SK-N-SH treated with all-trans-retinoic acid at 6 μM for 48 hours (cell line): ENCODE measurements at places on chromosomes 6 and 20.

DNA sequence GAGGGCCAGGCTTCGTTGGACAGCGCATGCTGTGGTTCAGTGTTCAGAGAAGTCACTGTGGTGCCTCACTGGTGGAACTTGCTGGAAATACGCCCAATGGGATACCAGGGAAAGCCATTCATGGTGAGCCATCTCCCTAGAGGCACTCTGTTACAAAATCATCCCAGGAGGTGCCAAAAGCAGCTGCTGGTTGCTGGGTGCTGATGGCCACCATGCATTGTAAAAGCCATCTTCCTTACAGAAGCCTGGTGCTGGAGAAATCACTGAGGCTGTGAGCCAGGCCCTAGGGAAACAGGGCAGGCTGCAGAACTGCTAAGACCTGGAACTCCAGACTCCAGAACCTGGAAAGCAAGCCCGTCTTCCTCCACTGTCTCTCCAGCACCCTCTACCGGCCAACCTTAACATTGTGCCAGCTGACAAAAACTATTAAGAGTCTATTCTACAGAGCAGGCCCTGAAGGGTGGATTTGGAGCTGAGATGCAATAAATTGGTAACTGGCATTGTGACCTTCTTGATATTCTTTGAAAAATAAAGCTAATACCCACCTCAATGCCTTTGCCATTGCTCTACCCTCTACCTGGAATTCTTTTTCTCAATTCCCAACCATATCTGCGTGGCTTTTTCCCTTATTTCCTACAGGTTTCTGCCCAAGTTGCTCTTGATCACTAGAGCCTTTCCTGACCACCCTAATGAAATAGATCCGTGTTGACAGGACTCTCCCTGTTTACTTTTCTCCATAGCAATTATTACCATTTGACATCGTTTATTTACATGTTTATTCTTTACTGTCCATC, 18.5 kb downstream of the SNRPB start:
- ATAC-seq, result peak; percentile 91

DNA sequence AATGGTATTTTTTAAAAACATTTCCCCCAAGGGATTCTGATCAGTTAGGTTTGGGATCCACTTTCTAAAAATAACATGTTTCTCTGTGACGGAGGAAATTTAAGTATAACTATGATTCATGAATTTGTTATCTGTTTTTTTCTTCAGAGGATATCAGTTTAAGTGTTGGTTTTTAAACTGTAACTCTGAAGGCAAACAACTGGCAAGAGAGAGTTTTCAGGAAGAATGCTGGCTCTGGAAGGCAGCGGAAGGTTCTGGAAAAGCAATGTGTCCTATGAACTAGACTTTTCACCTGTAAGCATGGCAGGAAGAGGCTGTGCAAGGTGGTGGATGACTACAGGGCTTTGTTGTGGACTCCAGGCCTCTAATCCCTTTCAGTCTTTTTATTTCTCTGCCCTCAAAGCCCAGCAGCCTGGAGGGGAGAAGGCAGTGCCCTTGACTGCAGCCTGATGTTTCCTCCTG, 153.1 kb downstream of the GMPR start:
- ATAC-seq, result peak; percentile 68

- ATAC-seq, result no peak
Measured at GRCh38 chr20:21344961-21345360, 41.8 kb downstream of the XRN2 start.

- ATAC-seq, result no peak
Measured at GRCh38 chr6:79543886-79544285, 6.7 kb upstream of the LCA5 start.

GRCh38 chr6:127879685-127880084, 21.2 kb downstream of the THEMIS start:
- ATAC-seq, result peak; percentile 64
